ENCODE measurements at places on chromosomes 13 and 19. TPM values are rescaled to one million over a fixed set of nuclear protein-coding genes. Genes with fewer than 3 reads are reported as not detected.

Gene SPINT2
- 935 TPM for total RNA-seq

Gene OR10H2
- total RNA-seq, result not detected

GRCh38 chr19:53977991-53978731 is 13.3 kb upstream of the CACNG6 start:
- no peaks in the 10 kb centered on the region for H3K4me1 ChIP-seq
- peaks cover 35% of the 10 kb centered on the region for H3K27me3 ChIP-seq
- H3K36me3 ChIP-seq, result no peaks in the 10 kb centered on the region
- DNase-seq, result no peak
- peak overlapping the region; percentile 3 for H3K4me3 ChIP-seq

GRCh38 chr19:31594701-31595100 is 245.5 kb upstream of the TSHZ3 start:
- H3K27ac ChIP-seq, result no peak overlapping the region
- H3K27me3 ChIP-seq, result no peaks in the 10 kb centered on the region
- no peak for DNase-seq
- H3K4me3 ChIP-seq, result no peak overlapping the region

Data from colonic mucosa (tissue), 4 donors.